ENCODE measurements at places on chromosomes 3 and 15.

DNA sequence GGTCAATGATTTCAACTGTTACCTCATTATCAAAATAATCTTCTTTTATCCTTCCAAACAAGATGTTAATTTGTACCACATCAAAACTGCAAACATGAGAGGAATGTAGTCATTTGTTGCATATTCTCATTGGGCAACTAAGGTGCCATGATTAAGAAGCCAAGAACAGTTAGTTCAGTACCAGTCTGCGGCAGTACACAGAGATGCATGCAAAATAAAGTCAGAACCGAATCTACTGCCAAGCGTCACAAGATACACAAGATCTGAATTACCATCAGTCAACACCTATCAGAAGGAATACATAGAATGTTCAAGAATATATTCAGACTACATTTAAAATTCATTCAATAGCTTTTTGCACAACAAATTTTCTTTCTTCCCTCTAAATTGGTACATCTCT lies 127.6 kb upstream of the SPATA12 start:
- no peak for DNase-seq

GRCh38 chr3:130835483-130835882 lies 58.4 kb upstream of the ATP2C1 start:
- no peak for DNase-seq

- no peak for DNase-seq
These were observed 100.6 kb upstream of the PLAAT1 start for GRCh38 chr3:193140381-193140780.

DNA sequence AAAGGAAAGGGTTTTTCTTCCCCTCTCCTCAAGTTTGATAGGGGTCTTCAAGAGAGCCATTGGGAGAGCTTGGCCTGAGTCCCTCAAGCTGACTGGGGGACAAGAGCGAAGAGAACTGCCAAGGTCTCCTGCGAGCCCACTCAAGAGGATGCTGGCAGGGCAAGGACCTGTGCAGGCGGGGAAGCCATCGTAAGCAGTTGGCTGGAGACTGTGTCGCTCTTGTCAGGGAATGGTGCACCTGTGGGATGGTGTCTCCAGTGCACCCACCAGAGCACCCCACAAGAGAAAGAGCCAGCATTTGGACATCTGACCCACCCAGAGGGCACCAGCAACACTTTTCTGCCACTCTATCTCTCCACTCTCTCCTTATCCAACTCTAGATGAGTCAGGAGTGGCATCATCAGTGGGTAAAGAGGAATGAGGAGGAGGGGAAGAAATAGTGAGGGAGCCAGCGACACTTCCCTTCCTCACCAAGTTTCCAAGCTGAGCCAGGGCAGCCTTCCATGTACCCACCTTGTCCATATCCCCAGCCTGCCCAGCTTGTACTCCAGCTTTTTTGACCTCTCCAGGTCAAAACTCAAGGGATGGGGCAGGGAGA lies 13.6 kb upstream of the XIRP1 start:
- no peak for DNase-seq

- no peak for DNase-seq
These were observed 86.1 kb upstream of the BCL6 start for GRCh38 chr3:187831125-187832051.
